Mucosa of descending colon (tissue), 3 donors: ENCODE measurements at places on chromosomes 6 and 20.

DNA sequence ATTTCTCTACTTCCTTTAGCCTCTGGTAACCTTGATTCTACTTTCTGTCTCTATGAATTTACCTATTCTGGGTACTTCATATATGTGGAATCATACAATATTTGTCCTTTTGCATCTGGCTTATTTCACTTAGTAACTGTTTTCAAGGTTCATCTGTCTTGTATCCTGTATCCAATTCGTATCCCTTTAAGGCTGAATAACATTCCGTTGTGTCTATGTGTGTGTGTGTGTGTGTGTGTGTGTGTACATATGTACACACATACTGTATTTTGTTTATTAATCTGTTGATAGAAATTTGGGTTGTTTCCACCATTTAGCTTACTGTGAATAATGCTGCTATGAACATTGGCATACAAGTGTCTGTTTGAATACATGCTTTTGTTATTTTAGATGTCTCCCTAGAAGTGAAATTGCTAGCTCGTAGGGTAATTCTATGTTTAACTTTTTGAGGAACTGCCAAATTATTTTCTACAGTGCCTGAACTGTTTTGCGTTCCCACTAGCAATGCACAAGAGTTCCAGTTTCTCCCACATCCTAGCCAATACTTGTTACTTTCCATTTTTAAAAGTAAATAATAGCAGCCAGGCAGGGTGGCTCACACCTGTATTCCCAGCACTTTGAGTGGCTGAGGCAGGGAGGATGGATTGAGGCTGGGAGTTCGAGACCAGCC, 17.7 kb downstream of the SENP6 start:
- DNase-seq, result no peak

GRCh38 chr20:58892932-58893224, 40.4 kb downstream of the GNAS start:
- DNase-seq, result no peak

DNA sequence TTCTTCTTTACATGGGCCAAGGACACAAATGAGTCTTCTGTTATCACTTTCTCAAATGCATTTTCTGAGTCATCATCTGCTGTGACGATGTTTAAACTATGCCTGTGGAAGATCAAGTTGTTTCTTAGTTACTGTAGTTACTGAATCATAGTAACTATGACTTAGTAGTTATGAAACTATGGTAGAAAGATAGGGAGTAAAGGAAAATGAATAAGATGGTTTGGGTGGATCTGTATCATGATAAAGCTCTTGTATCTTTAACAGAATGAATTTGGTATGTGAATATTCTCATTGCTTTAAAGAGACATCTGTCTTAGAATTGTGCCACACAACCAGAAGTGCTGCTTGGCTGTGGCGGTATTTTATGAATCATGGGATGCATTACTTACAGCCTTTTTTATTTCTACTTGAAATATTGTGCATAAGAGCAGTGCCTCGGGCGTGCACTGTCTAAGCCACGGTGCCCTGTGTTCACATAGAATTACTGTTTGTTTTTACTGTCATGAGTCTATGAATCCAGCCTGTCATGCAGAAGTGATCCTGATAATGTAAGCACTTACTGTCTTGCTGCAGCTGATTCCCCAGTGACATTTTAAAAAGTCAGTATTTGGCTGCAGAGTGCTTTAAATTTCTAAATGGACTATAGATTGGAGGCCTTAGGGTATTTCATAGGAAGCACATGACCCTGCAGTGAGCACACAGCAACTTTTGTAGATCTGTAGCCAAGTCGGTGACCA, 215.2 kb downstream of the TMEM242 start:
- no peak for DNase-seq

DNA sequence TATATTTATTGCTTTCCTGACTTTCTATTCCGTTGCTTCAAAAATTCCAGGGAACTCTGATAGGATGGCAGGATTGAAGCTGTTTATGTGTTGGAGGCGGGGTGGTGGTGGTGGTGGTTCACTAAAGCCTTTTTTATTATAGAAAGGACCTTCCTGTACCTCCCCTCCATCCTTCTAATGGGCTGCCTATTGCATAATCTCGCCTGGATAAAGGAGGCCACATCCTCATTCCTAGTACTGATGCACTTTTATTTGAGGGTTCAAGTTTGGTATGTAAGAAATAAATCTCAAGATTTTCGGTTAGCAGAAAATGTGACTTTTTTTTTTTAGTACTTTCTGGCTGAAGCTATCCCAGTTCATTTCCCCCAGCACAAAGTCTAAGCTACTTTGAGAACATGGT, 18.7 kb upstream of the CTAGE9 start:
- no peak for DNase-seq

DNA sequence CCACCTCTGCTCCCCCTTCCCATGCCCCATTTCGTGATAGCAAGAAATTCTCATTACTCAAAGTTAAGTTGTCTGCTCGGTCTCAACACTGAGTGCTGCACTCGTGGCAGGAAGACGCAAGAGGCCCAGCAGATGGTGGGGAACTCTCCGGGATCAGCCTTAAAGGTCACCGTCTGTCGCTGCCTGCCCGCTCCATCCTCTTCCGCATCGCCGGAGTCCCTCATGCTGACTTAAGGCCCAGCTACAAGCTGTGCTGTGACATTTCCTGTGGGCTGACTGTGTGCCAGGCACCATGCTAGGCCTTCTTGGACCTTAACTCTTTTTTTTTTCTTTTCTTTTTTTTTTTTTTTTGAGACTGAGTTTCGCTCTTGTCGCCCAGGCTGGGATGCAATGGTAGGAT, 17.8 kb downstream of the GRM4 start:
- DNase-seq, result no peak
